ENCODE measurements at places on chromosomes 1 and 21.

DNA sequence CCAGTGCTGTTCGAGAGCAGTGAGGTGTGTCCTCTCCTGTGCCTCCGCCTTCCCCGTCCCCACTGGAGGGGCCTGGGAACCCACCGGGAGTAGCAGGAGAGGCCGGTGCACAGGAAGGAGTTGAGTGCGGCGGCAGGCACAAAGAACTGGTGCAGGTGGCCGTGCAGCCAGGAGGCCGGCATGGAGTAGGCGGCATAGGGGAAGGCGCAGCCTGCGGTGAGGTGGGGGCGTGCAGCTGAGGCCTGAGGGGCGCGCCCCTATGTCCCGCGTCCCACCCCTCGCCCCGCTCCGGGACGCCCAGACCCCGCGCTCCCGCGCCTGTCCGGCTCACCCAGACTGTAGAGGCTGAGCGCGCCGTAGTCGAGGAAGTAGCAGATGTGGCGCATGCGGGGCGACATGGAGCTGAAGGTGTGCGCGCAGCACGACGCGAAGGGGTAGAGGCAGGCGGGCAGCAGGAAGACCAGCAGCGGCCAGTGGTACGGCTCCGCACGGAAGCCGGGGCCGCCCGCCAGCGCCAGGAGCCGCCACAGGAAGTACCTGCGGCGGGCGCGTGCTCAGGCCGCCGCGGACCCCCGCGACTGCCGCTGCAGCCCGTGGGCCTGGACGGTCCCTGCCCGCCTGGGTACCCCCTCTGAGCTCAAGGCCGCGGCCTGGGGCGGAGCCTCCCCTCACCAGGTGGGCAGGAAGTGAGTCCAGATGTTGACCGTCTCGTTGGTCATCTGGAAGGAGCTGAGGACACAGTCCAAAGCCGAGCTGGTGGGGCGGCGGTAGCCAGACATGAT is 2.2 kb downstream of the PAQR6 start:
- DNase-seq: peak; percentile 49

DNA sequence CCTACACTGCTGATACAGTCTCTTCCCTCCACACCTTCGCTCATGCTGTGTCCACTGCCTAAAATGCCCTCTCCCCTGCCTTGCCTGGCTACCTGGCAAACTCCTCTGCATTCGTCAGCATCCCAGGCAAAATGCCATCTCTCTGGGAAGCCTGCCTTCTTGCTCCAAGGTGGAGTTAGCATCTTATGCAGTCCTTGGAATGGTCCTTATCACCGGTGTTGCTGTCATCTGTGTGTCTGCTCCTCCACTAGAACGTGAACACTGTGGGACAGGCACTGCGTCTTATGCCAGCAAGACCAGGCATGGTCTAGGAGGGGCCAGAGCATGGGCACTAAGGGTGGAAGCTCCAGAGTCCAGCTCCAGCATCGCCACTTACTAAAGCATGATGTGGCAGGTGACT is 211.8 kb downstream of the MATN1 start:
- no peak for DNase-seq

DNA sequence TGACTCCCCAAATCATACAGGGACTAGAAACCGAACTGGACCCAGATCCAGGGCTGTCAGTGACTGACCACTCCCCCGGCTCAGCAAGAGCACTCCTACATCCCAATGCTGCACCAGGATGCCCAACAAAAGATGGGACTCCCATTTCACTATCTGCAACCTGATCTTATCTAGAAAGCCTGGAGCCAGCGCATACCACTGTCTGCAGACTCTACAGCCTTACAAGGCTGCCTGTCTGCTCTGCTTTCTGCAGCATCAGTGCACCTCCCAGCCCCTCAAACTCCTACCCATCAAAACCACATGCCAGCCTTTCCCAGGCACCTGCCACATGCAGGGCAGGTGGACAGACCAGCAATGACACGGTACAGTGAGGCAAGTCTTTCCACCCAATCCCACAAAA is 52.2 kb downstream of the SSBP3 start:
- DNase-seq: no peak

DNA sequence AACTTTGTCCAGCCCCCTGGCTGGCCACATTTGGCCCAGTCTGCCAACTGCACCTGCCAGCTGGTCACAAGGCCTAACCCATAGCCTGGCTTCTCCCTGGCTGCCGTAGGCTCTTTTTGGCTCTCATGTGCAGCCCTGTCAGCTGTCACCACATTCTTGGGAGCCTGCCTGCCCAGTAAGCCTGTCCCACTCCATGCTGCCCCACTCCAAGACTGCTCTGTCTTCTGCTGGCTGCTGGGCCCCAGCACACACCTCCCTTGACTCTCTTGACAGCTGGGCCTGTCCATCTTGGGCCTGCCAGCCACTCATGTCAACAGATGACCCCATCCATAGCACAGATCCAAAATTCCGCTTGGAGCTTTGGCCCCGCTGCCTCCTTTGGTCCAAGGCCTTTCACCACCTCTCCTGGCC is 74.3 kb upstream of the EDN2 start:
- no peak for DNase-seq

- no peak for DNase-seq
Measured at GRCh38 chr1:24289937-24290595, 29.1 kb upstream of the GRHL3 start.

GRCh38 chr21:42262831-42263231 is 43.9 kb downstream of the ABCG1 start:
- DNase-seq: no peak

DNA sequence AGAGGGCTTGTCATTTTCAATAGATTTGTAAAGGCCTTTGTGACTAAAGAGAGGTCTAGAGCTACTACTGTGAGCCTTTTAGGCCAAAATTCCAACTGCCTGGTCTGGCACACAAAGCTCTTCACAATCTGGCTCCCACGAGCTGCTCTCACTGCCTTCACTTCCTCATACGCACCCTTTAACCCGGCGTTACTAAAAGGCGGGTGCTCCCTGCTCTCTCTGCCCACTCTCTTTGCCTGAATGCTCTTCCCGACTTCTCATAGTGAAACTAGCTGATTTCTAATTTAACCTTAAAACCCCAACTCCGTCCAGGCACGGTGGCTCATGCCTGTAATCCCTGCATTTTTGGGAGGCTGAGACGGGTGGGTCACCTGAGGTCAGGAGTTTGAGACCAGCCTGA is 14.2 kb downstream of the BSDC1 start:
- no peak for DNase-seq

DNA sequence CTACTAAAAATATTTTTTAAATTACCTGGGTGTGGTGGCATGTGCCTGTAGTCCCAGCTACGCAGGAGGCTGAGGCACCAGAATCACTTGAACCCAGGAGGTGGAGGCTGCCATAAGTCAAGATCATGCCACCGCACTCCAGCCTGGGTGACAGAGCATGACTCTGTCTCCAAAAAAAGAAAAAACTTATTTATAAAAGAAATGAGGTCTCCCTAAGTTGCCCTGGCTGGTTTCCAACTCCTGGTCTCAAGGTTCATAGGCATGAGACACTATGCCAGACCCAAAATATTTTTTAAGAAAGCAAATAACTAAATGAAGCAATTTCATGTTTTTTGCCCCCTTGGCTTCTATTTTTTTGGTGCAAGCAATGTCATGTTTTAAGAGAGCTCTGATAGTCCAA is 32.9 kb downstream of the EIF4G3 start:
- no peak for DNase-seq

- no peak for DNase-seq
Measured at GRCh38 chr1:223245983-223246382, 102.9 kb upstream of the TLR5 start.

GRCh38 chr1:201020721-201021629 is 2.5 kb downstream of the KIF21B start:
- DNase-seq: peak; percentile 62

- DNase-seq: no peak
Measured at GRCh38 chr1:230544758-230545157, 97.5 kb upstream of the COG2 start.

- no peak for DNase-seq
Measured at GRCh38 chr21:14687268-14687625, 141.1 kb upstream of the SAMSN1 start.

DNA sequence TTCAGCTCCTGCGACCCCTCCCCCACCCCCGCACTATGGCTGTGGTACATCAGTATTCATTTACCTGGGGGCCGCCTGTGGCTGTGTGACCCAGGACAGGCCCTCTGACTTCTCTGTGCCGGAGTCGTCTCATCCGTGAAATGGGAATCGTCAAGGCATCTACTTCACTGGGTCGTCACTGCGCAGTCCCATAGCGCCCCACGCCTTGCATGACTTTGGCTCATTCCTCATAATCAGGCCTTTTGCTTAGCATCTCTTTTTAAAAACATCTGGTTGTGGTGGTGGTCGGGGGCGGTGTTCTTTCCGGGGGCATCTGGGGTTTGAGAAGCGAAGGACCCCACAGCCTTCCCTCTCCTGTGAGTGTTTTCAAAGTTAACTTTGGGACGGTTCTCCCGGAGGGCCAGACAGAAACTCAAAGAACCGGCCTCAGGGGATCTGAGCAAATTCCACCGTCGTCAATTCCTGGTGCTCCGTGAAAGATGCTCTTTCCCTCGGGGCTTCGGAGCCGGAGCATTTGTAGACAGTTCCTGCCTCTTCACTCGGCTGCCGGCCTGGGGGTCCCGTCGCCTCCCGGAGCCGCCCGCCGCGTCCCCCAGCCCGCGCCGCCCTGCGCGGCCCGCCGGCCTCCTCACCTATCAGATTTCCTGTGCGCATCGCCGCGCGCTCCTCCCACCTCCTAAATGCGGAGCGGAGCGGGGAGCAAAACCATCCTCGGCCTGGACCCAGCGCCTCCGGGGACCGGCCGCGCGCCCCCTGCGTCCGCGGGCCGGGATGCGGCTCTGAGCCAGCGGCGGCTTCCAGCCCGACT is at the start of gene B3GALT5:
Gene B3GALT5 (plus strand): TSS at position 708 of the 808 bp plus-strand sequence. CDS start 47,620 bp downstream, outside the sequence.
- peak; percentile 5 for DNase-seq

DNA sequence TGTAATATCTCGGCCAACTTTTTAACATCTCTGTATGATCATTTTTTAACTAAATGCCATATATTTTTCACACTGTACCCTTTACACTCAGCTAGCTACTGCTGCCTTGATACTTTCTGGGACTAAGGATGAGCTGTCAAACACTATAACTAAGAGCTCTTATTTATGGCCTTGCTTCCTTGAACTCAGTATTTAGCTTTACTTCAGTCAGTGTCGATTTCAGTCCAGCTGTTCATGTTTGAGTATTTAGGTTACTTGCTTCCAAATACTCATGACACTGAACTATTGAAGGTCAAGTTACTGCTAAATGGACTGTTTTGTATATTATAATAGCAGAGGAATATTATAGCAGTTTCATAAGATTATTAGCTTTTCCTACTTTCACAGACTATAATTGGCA is 25.9 kb upstream of the USP25 start:
- no peak for DNase-seq

DNA sequence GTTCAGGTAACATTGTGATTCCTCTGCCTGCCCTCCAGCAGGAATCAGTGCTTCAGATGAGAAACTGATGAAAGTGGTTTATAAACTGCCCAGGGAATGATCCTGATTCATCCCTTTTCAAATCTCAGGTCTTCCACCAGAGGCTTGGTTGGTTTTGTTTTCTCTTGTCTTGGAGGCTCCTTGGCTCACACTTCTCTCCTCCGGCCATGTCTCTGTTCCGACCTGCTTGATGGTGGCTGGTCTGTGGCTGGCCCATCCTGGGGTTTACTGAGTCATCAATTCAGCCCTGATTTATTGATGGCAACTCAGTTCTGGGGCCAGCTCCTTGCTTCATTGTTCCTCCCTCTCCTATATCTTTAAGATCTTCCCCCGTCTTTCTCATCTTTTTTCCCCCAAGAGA is 56.6 kb upstream of the SLC2A1 start:
- no peak for DNase-seq

GRCh38 chr1:113396585-113396984 is 6.3 kb downstream of the MAGI3 start:
- no peak for DNase-seq

DNA sequence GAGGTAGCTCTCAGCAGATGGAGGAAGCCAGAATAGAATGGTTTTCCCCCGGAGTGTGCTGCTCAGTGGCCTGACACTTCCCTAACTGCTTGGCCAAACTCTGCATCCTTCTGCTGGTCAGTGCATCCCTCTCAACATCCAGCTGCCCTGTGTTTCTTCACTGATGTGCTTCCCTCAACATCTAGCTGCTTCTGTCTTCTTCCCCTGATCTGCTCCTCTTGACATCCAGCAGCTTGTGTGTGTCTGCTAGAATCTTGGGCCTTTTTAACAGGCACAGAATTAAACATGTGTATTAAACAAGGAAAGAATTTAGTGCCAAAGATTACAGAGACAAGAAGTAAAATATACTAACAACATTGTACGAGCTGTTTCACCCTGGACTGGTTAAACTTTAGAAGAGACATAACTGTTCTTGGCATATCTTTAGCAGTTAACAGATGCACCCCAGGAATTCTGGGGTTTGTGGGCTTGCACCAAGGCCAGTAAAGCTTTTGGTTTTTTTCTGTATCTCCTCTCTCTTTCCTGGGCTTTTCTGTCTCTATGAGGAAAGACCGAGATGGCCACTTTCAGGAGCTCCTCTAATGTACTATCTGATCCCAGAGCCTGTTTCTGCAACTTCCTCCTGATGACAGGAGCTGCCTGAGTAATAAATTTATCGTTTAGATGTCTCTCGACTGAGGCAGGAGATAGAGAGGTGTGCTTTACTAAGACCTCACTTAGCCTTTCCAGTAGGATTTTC is 34.8 kb upstream of the HSD3B1 start:
- no peak for DNase-seq

GRCh38 chr1:21707086-21707840 is 38.1 kb upstream of the RAP1GAP start:
- DNase-seq: no peak

- no peak for DNase-seq
Measured at GRCh38 chr1:12597792-12598191, 20.2 kb downstream of the DHRS3 start.

DNA sequence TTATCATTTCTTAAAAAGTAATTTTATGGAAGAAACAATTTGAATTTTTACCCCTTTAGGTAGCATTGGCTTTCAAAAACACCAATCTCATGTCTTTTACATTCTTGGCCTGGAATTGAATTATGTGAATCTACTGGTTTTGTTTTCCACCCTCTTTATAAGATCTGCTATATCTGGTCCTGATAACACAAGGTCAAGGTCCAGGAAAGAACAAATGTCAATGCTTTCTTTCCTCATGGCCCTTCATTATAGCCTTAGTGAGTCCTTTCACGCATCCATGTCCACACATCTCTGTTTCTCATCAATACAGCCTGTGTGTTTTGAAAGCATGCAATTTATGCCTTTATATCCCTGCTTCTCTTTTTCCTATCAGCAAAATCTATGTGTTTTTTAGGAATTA is 24.0 kb upstream of the DR1 start:
- DNase-seq: no peak

DNA sequence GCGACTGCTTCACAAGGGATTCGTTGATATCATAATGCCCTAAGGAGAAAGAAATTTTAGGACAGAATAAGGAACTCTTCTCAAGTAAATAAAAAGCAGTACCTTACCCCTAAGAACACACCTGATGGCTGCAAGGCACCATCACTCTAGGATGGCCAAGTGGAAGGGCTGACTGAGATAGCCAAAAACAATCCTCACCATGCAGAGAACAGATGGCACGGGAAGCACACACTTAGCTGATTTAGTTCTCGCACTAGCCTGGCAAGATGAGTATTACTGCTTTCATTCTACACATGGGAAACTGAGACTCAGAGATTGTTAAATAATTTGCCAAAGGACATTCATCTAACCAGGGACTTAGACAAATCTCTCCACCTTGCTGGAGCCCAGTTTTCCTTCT is 43.8 kb downstream of the STPG1 start:
- no peak for DNase-seq

GRCh38 chr1:61255358-61255703 is 173.0 kb downstream of the NFIA start:
- DNase-seq: no peak
